AG09309 (cell line): ENCODE measurements at places on chromosomes 6 and 20.

- no peak for DNase-seq
Measured at GRCh38 chr6:18277237-18278006, 13.1 kb upstream of the DEK start.

DNA sequence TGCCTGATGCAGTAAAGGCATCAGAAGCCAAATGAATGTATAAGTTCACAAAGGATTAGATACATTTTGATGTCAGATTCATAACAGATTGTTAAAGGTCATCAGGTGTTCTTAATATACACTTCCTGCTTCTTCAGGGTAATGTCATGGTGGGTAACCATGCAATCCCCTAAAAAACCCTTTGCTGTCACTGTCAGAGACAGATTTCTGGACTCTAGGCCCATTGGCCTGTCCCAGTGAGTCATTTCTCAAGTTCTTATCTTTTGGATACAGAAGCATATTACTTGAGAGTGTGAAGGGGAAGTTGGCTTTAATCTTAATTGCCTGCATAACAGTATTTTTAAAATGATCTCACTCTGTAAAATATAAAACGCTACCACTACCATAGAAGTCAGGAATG lies 895.6 kb upstream of the MAP3K7 start:
- DNase-seq = no peak

DNA sequence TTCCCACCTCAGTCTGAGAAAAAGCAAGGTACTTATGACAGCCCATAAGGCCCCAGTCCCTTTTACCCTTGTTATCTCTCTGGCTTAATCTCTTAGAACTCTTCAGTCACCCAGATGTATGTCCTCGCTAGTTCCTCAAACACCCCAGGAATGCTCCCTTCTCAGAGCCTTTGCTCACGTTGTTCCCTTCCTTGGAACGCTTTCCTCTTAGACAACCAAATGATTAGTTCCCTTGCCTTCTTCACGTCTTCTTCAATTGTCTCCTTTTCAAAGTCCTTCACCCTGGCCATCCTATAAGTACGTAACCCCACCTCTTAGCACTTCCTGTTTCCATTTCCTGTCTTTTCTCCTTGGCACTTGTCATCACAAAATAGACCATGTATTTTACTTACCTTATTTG lies 1.1 kb upstream of the APOBEC2 start:
- DNase-seq = no peak

DNA sequence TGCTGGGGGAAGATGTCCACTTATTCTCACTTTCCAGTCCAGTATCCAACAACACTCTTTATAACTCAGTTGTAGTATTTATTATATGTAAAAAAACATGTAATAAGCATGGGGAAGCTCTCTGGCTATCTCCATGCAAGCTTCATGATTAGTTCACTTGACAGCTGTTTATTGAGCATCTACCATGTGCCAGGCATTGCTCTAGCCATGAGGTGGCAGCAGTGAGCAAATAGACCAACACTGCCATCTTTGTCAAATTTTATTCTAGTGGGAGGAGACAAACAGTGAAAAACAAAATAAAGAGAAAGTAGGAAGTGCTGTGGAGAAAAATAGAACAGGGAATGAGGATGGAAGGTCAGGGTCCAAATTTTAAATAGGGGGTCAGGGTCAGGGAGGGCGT lies 131.8 kb downstream of the CFAP61 start:
- no peak for DNase-seq

DNA sequence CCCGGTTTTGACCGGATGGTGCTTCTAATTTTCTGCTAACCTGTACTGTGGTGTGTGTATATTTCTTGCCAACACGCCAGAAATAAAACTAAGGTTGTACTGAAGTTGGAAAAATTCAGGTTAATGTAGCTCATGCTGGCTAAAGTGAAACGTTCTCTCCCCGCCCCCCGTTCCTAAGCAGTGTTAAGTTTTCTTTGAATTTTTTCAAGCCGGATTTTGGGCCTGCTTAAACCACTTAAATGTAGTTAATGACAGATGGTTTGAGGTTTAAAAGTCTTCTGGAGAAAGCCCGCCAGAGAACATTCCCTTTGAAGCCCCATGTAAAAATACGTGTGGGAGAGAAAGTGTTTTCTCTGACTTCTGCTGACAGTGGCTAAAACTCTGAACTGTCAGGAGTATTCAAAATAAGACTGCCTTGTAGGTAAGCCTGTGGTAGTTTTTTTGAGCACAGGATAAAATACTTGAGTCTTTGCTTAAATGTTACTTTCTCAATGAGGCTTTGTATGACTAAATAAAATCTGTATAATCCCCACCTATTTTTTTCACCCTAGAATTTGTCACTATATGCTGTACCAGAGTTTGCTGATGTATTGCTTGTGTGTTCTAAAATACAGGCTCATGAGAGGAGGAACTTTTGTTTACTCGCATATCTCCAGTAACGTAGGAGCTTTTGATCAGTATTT lies 101.3 kb downstream of the OR2B2 start:
- no peak for DNase-seq

DNA sequence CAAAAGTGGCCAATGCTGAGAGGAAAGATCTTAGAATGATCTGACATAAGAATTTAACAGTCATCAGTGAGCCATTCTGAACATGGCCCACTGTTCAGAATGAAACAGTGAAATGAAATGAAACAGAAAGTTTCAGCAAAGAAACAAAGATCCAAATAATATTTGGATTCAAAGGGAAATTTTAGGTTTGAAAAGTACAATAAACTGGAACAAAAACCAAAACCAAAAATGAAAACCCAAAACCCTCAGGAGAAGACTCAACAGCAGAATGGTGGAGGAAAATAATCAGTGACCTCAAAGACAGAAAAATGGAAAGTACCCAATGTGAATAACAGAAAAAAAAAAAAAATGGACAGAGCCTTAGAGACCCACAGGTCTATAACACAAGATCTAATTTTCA lies 66.1 kb upstream of the EMILIN3 start:
- DNase-seq = no peak

GRCh38 chr6:2111162-2111677 lies 134.2 kb downstream of the GMDS start:
- peak; percentile 21 for DNase-seq

DNA sequence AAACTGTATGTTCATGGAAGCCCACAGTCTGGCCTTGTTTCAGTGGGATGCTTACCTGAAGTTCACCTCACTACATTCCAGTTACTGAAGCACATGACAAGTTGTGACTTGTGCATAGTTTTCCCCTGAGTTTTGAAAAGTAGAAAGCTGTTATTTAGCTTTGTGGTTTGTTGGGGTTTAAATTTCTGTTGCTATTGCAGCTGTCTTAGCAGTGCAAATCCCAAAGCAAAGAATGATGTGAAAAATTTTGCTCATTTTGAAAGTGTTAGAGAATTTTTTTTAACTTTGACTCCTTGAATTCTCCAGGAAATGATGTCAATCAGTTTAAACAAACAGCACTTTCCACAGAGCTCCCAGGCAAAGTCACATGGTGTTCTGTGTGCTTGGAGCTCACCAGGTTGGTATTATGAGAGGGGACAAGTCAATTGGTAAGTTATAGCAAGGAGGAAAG lies 268.4 kb downstream of the ADGRG6 start:
- DNase-seq = no peak

- no peak for DNase-seq
Measured at GRCh38 chr6:106103728-106104109, 17.6 kb downstream of the PRDM1 start.

DNA sequence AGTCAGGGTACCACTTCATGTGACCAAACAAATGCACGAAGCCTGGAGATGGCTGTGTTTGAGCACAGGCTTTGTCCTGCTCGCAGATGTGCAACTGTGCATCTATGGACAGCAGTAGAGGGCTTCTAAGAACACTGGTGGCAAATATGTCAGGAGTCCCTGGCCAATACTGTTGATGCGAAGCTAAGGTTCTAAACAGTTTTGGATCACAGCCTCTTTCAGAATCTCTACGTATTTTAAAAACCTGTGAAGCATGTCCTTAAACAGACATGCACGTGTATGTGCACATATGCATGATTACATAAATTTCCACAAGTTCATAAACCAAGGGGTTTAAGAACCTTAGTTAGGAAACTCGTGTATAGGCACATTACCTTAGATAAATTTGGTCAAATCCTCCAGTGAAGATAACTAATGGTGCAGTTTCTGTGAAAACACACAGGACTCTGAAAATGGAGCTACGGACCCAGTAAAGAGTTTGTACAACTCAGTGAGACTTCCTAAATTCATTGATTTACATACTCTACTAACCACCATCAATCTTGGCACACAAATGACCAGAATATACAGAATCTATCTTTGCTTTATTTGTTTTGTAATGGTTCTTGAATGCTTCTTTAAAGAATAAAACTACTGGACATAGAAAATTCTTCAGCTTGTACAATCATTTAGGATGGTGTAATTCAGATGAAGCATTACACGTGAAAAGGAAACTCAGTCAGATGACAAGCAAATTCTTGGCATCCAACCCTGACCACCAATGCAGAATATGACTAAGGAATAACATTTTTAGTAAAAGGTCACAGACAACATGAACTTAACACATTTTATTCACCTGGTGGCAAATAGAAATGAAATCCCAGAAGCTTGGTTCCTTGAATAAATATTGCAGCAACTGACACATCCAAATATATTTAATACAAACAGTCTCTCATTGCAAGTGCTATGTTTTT lies 27.4 kb downstream of the KCNQ5 start:
- DNase-seq = peak; percentile 62

DNA sequence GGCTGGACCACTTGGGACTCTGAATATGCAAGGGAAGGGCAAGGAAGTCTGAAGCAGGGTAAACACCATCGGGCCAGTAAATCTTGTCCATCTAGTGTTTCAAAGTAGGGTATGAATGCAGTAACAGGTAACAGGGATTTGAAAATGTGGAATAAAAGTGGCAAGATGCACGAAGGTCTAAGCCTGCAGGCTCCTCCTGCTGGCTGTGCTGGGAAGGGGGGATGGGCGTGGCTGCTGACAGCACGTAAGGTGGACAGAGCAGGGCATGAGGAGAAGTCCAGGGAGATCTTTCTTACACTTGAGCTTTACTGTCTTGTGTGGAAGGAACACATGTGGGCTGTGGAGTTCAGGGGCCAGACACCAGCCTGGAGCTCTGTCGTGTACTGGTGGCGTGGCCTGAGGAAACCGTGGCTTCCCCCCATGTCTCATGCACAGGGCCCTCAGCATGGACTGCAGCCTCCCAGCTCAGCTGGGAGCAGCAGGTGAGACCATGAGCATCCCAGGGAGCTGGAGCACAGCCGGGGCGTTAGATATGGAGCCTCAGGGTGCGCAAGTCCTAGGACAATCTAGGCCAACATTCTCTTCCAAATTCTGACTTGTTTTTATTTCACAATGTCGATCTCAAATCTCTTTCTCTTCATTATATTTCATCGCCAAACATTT lies 84.5 kb downstream of the SLC22A23 start:
- no peak for DNase-seq

DNA sequence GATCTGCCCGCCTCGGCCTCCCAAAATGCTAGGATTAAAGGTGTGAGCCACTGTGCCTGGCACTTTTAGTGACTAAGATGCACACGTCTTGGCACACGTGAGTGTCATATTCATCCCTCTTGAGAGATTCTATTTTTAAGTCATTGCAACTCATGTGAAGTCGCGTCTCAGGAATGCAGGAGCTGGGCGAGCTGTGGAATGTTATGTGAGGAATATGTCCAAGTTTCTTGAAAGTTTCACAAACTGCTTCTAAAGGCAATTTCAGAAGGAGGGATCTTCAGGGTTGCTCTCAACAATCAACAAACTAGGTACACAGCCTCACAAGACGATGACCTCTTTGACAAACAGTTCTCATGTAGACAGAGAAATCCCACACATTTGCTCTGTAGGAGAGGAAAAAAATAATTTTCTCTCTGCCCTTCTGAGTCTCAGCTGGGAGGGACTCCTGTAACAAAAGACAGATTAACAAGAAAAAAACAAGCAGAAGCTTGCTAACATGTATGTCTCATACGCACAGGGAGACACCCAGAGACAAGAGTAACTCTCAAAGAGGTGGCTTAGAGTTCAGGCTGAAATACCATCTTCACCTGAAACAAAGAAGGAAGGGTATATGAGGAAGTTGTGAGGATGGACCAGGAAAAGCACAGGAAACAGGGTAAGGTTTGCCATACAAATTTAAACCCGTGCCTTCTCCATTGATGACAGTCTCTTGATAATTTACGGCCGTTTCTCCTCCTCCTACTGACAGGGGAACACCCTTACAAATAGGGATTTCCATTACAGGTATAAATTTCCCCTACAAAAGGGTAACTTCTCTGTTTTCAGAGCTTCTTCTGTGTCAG lies 45.3 kb upstream of the FAM50B start:
- DNase-seq = peak; percentile 90

- no peak for DNase-seq
Measured at GRCh38 chr6:154429711-154430110, 73.1 kb upstream of the IPCEF1 start.

DNA sequence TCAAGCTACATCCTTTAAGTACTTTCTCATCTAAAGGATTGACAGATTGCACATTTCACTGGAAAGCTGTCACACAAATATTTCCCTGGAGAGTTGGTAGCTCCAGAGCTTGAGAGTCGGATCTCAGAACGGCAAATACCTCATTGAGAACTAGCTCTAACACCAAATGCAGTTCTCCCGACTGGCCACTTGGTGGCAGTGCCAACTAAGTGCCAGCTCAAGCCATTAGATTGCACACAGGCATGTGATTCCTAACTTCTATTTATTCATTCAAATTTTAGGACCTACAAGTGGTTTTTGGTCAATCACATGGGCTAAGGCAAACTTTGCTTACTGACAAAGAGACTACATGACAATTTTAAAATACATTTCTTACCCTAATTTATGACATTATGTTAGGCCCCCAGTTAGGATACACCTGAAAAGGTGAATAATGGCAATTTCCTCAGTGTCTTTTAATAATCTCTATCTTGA lies 7.9 kb upstream of the MCHR2 start:
- peak; percentile 35 for DNase-seq

- no peak for DNase-seq
Measured at GRCh38 chr20:1283522-1284510, 17.7 kb downstream of the SNPH start.

DNA sequence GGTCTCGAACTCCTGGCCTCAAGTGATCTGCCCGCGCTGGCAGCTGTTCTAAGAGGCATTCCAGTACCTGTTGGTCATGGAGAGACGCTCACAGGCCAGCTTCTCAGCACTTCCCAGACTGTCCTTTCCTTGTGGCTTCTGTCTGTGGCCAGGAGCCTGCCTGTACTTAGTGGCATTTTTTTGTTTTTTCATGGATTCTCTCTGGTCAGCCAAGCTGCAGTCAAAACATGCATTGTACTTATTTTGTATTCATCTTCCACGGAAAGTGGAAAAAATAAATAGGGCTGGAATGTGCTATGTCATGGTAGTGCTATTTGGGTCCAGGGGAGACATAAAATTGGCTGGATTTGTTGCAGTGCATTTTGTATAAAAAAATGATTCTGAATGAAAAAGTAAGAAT lies 29.1 kb downstream of the ZDHHC14 start:
- DNase-seq = no peak
